ENCODE measurements at places on chromosomes 5 and 9.

GRCh38 chr9:33285502-33285901, 4.8 kb upstream of the NFX1 start:
- no peak for DNase-seq

- DNase-seq, result no peak
These were observed 16.4 kb downstream of the MED27 start for GRCh38 chr9:132063281-132063680.

GRCh38 chr9:136512651-136513071, 29.8 kb upstream of the SEC16A start:
- no peak for DNase-seq

GRCh38 chr5:6642655-6643054, 9.4 kb downstream of the SRD5A1 start:
- no peak for DNase-seq
